ENCODE measurements at places on chromosomes 5 and 9.

DNA sequence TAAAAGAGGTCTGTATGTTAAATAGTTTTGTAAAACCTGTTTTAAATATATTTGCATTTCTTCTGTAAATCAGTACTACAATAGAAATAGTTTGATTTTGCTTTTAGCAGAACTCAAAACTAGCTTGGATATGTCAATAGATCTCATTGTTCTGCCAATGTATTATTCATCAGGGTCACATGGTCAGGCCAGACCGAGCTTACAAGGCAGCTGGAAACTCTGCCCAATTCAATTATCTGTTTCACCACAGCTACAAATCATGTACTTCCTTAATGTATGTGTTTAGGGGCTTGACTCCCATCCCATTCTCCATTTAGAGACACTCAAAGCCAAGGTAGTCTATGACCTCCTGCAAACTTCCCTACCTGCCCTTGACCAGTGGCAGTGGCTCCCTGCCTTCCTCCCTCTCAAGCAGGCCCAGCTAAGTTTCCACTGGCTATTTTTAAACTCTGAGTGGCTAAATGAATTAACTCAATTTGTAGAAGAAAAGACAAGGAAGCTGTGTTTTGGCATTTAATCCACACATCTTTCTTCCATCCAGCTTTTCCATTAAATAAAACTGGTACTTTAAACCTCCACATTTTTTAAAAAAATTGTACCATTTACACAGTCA, 46.4 kb upstream of the SELENOP start:
- no peak for DNase-seq

DNA sequence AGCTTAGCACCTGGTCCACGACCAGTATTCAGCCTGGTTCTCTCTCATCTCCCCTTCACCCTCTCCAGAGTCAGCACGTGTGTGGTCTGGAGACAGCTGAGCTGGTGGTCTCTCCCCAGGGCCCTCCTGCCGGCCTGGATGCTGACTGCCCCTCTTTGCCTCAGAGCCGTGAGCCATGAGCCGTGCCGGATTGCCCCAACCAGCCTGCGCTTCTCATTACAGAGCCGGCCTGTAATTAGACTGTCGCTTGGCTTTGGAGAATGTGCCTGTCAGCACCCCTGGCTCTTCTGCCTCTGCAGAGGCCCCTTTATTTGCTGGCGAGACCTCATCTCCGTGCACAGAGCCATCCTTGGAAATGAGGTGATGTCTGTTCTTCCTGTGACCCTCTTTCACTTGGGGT, 118.7 kb upstream of the BOD1 start:
- DNase-seq, result no peak

DNA sequence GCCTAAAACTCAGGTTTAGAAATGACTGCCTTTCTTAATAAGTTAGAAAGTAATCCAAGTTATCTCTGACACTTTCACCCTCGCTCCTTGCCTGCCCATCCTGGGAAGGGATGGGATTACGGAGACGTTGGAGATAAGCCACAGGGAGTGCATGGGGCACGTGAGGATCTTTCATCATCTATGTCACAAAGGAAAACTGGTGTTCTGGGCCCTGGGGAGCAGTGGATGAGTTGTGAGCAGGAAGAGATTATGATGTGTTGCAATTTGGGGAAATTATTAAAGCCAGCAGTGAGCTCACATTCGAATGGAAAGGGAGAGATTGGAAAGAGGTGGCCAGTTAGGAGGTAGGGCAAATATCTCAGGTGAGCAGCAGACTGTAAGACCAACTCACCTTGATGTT, 12.8 kb downstream of the AFAP1L1 start:
- DNase-seq, result no peak

DNA sequence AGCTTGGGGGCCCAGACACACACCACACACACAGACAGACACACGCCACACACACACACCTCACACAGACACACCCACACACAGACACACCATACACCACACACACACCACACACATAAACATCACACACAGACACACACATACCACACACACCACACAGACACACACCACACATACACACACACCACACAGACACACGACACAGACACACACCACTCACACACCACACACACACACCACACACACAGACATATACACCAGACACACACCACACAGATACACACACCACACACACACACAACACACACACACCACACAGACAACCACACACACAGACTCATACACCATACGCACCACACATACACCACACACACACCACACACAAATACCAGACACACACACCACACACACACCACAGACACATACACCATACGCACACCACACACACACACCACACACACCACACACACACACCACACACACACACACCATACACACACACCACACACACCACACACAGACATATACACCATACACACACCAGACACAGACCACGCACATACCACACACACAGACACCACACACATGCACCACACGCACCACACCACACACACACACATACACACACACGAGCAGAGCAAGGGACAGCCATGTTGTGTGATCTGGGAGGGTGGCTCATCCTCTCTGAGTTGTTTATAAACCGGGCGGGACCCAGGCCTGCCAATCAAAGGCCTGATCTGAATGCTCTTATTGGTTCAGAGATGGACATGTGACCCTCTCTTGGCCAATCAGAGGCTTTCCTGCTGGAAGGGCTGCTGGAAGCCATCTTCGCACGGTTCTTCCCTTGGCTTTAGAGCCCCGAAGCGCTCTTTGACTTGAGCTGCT, 148.3 kb downstream of the GAPVD1 start:
- DNase-seq, result no peak

GRCh38 chr5:179907556-179908324, at the start of gene TBC1D9B:
Gene TBC1D9B (minus strand): TSS chr5:179907897. CDS start chr5:179907821, 76 bp downstream.
- peak; percentile 26 for DNase-seq

GRCh38 chr9:129816501-129817435, 7.2 kb downstream of the TOR1A start:
- DNase-seq, result no peak

- DNase-seq, result no peak
Measured at GRCh38 chr5:24232041-24232440, 412.7 kb downstream of the CDH10 start.

- DNase-seq, result no peak
Measured at GRCh38 chr5:5360941-5361520, 61.4 kb upstream of the ICE1 start.

GRCh38 chr9:137273611-137274320, 3.8 kb upstream of the TOR4A start:
- DNase-seq, result no peak

- no peak for DNase-seq
Measured at GRCh38 chr9:129285979-129286772, 108.1 kb upstream of the IER5L start.

- DNase-seq, result no peak
Measured at GRCh38 chr9:8156346-8156745, 356.8 kb upstream of the DMAC1 start.

DNA sequence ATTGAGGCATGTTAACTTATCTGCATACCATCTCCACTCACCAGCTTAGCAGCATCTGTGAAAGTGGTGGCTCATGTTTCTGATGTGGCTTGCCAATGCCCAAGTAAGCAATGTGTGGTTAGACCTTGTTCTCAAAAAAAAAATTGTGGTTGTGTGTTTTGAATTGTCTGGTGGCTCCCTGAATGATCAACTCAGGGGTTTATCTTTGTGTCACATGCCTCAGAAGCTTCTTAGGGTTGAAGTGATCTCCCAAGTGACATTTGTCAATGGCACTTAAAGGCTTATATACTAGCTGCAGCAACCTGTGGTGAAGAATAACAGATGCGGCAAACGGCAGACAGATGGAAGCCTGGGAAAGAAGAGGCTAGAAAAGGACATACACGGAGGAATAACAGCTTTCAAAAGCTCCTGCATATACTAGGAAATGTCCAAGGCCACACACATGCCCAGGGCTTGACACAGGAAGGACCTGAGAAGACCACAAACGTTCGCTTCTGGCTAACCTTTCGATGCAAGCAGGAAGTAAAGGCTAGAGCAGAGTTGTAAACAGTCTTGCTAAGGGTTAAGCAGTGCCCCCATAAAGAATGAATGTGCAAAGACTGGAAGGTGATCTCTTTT, 42.2 kb upstream of the FSD1L start:
- no peak for DNase-seq

DNA sequence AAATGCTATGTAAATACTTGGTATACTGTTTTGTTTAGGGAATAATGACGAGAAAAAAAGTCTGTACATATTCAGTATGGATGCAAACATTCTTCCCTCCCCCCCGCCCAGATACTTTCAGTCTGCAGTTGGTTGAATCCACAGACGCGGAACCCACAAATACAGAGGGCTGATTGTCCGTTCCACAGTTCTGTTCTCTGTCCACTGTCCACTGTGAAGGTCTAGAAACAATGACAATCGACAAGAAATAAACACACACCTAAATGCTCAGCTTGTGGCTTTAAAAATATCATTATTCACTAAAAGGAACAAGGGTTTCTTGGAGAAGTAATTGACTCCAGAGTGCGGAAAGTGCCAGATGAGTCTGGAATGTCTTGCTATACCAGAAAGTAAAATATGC, 109.1 kb downstream of the TMEM161B start:
- DNase-seq, result no peak

- DNase-seq, result no peak
Measured at GRCh38 chr9:91640428-91640827, 216.8 kb upstream of the NFIL3 start.

DNA sequence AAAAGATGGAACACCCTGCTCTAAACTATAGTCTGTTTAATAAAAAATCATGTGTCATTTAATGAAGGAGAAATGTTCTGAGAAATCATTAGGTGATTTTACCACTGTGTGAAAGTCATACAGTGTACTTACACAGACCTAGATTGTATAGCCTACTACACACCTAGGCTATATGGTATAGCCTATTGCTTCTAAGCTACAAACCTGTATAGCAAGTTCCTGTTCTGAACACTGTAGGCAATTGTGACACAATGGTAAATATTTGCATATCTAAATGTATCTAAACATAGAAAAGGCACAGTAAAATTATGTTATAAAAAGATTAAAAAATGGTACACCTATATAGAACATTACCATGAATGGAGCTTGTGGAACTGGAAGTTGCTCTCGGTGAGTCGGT, 40.6 kb downstream of the EFNA5 start:
- DNase-seq, result no peak

DNA sequence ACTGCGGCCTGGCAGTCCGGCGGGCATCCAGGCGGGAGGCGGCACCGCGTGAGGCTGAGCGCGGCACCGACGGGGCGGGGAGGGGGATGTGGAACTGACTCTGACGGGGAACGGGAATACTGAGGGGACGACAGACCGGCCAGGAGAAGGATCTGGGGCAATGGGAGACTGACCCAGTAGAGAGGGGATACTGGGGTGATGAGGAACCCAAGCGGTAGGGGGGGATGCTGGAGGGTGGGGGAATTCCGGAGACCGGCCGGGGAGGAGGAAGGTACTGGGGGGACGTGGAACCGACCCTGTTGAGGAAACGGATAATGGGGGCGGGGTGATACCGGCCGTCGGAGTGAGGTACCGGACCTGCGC, 423 bp downstream of the IPPK start:
- no peak for DNase-seq

DNA sequence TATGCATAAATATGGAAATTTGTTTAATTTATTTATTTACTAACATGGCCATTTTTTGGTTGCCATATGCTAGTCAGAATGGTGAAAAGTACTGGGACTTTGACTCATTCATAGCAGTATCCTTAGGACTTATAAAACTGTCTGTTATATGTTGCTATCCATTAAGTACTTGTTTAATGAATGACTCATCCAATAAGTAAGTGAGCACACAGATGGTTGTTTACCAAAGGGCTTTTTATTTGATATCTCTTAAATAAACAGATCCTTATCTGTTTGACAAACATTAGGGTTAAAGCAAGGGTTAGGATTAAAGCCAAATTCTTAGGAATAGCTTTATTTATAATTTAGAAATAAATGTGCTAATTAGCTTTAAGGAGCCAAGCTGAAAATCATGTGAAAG, 183.4 kb downstream of the FBXO4 start:
- no peak for DNase-seq

GRCh38 chr9:119078015-119078414, 291.2 kb downstream of the BRINP1 start:
- no peak for DNase-seq

GRCh38 chr5:38755181-38755580, 90.6 kb upstream of the OSMR start:
- no peak for DNase-seq

- peak; percentile 80 for DNase-seq
Measured at GRCh38 chr9:115211413-115212124, 93.6 kb upstream of the TNC start.

GRCh38 chr9:136757328-136757727, 715 bp downstream of the LCN8 start:
- no peak for DNase-seq

GRCh38 chr5:171268700-171269620, 40.1 kb upstream of the TLX3 start:
- no peak for DNase-seq

GRCh38 chr5:180494510-180495181, 467 bp downstream of the CNOT6 start:
- DNase-seq, result no peak

GRCh38 chr5:96597438-96598020, 64.6 kb upstream of the CAST start:
- DNase-seq, result no peak

GRCh38 chr9:92032891-92033290, 82.3 kb downstream of the SPTLC1 start:
- DNase-seq, result no peak

DNA sequence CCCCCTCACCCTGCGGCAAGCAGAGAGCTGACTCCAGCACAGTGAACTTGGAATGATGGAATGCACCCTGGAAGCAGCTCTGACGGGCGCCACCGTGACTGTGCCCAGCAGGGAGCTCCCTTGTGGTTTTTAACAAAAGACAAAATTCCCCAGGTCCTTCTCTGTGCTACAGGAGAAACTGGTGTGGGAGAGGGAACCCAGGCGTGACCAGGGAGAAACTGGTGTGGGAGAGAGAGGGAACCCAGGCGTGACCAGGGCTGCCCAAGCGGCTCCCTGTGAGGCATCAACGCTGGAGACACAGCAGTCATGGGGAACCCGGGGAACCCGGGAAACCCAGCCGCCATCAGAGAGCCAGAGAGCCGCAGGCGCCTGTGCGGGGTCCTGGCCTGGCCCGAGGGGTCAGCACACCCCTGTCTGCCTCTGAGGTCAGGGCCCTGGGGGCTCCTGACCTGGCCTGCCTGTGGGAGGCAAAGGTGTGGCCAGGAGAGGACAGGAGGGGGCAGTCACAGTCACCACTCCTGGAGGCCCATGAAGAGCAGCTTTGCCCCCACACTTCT, 3.1 kb upstream of the AHRR start:
- DNase-seq, result peak; percentile 31

- no peak for DNase-seq
Measured at GRCh38 chr5:38113880-38114279, 144.5 kb upstream of the EGFLAM start.

GRCh38 chr5:54616031-54616430, 98.5 kb downstream of the SNX18 start:
- no peak for DNase-seq

- DNase-seq, result no peak
Measured at GRCh38 chr5:112417931-112418658, 982 bp downstream of the EPB41L4A start.

Data from fibroblast of skin of left biceps (primary cell).